ENCODE measurements at places on chromosomes 16 and 17.

DNA sequence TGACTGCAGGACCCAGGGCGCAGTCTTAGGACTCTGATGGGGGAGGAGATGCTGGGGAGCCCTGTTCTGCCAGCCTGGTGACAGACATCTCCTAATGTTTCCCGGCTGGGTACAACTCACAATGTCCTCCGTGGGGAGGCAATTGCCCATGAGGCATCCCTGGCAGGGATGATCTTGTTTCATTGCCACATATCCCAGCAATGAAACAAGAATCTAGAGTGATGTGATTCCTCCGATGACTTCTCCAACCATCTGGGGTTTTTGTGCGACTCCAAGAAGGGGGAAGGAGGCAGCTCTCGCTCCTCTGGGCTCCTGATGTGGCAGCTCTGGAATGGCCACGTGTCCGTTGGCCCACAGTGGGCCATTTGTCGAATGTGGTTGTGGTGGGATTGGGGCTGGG, 255.8 kb downstream of the SEC14L1 start:
- DNase-seq: no peak

DNA sequence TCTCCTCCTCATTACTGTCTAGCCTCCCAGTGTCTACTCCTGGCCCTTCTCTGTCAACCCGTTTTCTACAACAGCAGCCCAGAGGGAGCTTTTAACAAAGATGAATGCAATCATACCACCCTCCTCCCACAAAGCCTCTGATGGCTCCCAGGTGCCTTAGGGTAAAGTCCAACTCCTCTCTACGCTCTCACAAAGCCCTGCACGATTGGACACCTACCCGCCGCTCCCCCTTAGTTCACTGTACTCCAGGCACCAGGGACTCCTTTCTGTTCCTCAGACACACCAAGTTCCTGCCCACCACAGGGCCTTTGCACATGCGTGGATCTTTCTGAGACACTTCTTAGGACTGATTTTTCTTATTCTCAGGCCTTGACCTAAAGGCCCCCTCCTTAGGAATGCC, 17.4 kb downstream of the CCDC102A start:
- DNase-seq: no peak

DNA sequence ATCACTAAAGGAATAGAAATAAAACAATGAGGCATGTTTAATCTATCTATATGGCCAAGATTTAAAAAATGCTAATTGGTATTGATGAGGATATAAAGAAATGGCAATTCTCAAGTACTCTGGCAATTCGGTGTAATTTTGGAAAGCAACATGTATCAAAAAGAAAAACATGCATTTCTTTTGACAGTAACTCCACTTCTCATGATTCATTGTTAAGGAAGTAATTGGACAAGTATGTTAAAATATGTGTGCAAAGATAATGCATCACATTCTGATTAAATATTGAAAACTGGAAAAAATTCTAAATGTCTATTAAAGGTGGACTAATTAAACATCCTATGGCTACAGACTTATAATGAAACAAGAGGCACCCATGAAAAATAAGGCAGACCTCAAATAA, 81.2 kb downstream of the CREBBP start:
- no peak for DNase-seq

DNA sequence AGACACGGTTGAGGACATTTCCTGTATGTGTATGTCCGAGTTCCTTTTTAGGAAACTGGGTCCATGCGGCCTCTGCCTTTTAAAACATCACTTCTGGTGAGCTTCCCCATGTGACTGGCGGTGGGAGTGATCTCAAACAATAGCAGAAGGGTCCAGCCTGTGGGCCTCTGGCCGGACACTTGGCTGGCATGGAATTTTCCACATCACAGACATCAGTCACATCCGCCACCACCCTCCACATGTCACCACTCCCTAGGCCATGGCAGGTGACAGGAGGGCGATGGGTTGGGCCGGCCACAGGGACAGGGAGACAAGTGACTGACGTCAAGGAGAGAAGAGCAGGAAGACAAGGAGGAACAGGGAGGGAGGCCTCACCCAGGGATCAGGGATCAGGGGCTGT, 83.7 kb downstream of the DNAH17 start:
- DNase-seq: no peak

- DNase-seq: no peak
Observed at GRCh38 chr16:60563166-60563565, 1473.1 kb downstream of the CDH8 start.

- DNase-seq: no peak
Observed at GRCh38 chr17:384622-385177, 32.1 kb upstream of the RPH3AL start.

- DNase-seq: peak; percentile 85
Observed at GRCh38 chr16:22007509-22008214, at the start of gene MOSMO. TSS of gene MOSMO (plus strand) at chr16:22008111. CDS start at chr16:22008302, 191 bp downstream.

DNA sequence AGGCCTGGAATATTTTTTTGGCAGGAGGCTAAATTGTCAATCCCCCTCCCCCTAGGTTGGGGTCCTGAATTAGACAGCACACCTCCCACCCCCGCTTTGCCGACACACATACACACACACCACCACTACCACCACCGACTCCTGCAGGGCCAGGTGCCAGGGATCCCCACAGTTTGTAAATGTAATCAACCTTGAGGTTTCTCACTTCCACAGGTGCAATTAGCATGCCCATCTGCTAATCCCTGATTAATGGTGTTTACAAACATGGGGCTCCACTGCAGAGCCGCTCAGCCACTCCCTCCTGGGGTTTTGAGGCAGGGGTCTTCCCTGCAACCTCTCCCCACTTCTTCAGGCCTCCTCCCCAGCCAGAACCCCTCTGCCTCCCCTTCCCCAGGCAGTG, 11.8 kb downstream of the MRM1 start:
- DNase-seq: no peak

GRCh38 chr17:3026856-3027751, 36.3 kb downstream of the OR1D5 start:
- DNase-seq: no peak

DNA sequence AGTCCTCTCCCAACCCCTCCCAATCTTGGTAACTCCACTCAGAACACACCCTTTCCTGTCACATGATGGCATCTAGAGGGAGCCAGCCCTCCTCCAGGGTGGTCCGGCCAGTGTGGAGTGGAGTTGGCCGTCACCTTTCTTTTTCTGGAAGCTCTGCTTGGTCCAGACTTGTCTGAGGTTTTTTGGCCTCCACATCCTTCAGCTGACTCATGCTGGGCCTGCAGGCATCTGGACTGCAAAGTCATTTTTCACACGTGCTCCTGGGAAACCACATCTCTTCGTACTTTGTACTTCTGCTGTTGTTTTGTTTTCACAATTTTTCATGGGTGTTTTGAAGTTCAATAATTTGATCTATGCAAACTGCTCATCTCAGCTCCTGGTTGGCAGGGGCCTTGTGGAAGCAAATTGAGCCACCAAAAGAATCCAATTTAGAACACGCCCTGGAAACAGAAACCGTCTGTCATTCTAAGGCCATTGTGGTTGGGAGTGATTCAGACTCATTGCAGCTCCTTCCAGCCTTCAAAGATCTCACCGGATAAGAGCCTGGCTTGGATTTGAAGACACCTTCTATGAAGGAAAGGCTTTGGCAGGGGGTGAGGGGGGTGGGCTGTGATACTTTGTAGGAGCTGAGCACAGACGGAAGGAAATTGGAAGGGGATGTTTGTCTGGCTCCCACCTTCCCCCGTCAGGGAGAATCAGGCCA, 42.4 kb upstream of the NF1 start:
- peak; percentile 58 for DNase-seq
